ENCODE measurements at places on chromosomes 5 and 9. TPM values are rescaled to one million over a fixed set of nuclear protein-coding genes. Genes with fewer than 3 reads are reported as not detected.

The GNA14 gene
- total RNA-seq: 0.98 TPM

The FBP2 gene
- not detected for total RNA-seq

The SOHLH1 gene
- total RNA-seq: not detected

The IFNK gene
- total RNA-seq: not detected

The DAPK1 gene
- 62.9 TPM for total RNA-seq

The TOR4A gene
- 0.49 TPM for total RNA-seq

The ZNF474 gene
- total RNA-seq: 0.98 TPM

The TMEM215 gene
- total RNA-seq: 0.25 TPM

The NMUR2 gene
- total RNA-seq: not detected

The PCDHB2 gene
- 9.3 TPM for total RNA-seq

The F12 gene
- total RNA-seq: 2.7 TPM

The CATSPER3 gene
- total RNA-seq: not detected

The PKD2L2 gene
- under 0.01 TPM for total RNA-seq

The NR5A1 gene
- not detected for total RNA-seq

The PCDHGA10 gene
- 14.5 TPM for total RNA-seq

The ZNF608 gene
- total RNA-seq: 80.9 TPM

The SCGB3A2 gene
- not detected for total RNA-seq

The CDKN2B-AS1 gene
- total RNA-seq: 0.25 TPM

The SPATA6L gene
- total RNA-seq: 9.1 TPM

The GLRA1 gene
- total RNA-seq: not detected

The ZNF354C gene
- 43.8 TPM for total RNA-seq

The NXNL2 gene
- total RNA-seq: 0.49 TPM

The DMRTA1 gene
- total RNA-seq: 0.25 TPM

The RASGRF2 gene
- 7.9 TPM for total RNA-seq

The SLC25A2 gene
- total RNA-seq: not detected

The FAM153A gene
- 3.7 TPM for total RNA-seq

The SNCAIP gene
- 41.1 TPM for total RNA-seq

Data from temporal lobe (tissue), 4 donors.